ENCODE measurements at places on chromosomes 5 and 9.

DNA sequence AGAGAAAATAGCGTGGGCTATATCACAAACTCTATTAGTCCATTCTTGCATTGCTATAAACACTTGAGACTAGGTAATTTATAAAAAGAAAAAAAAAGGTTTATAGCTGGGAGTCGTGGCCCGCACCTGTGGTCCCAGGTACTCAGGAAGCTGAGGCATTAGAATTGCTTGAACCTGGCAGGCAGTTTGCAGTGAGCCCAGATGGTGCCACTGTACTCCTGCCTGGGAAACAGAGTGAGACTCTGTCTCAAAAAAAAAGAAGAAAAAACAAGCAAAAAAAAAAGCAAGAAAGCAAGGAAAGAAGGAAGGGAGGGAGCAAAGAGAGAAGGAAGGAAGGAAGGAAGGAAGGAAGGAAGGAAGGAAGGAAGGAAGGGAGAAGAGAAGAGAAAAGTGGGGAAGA is 904.2 kb upstream of the EDIL3 start:
- DNase-seq, result no peak

- no peak for DNase-seq
Measured at GRCh38 chr9:33517373-33517772, 6.7 kb upstream of the ANKRD18B start.

- DNase-seq, result no peak
Measured at GRCh38 chr5:59575648-59576445, 317.7 kb downstream of the PDE4D start.

GRCh38 chr9:130911254-130912049 is 14.8 kb upstream of the QRFP start:
- DNase-seq, result no peak

DNA sequence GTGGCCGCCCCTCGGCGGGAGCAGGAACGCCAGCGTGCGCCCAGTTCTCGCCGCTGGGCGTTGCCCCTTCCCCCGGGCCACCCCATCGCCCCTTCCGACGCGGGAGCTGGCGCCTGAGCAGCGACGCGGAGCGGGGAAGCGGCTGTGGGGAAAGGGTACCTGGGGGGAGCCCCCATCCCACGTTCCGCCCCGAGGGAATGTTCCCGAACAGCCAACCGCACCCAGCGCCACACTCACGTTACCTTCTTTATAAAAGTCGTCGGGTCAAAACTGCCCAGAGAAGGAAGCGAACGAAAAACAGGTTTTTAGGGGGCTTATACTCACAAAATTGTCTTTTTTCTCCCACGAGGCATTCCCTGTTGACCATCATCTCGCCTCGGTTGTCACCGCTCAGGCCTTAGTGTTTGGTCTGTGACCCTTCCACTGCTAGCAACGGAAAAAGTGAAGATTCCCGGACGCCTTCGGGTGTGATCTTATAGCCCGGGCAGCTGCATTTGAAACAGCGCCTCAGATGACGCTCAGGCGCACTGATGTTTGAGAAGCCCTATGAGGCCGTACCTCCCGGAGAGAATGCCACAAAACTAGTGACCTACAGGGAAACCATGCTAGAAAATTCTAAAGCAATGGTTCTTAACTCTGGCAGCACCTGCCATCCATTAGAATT is 475 bp upstream of the GOLM1 start:
- DNase-seq, result peak; percentile 50

DNA sequence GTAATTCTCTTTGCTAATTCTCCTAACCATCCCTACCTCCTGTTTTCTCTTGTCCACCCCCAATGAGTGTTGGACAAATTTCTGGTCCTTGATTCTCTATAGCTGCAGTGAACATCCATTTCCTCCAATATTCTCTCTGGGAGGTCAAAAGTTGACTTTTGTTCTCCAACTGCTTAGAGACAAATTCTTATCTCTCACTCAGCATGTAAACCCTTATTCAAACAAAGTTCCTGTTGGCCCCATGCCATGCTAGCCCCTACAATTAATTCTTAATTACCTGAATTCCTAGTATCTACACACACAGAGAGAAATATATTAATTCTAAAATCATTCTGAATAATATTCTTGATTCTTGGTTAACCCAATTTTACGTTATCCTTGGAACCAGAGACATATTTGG is 472.9 kb upstream of the ACTBL2 start:
- DNase-seq, result no peak

- no peak for DNase-seq
Measured at GRCh38 chr5:139946440-139946839, 96.7 kb downstream of the NRG2 start.

- DNase-seq, result no peak
Measured at GRCh38 chr5:179152144-179152895, 92.1 kb downstream of the ZNF354C start.

- DNase-seq, result no peak
Measured at GRCh38 chr5:149063017-149063687, at the start of gene SH3TC2. Gene SH3TC2, minus strand, starts transcription at chr5:149063062. Its CDS starts 40 bp downstream, at chr5:149063022.

DNA sequence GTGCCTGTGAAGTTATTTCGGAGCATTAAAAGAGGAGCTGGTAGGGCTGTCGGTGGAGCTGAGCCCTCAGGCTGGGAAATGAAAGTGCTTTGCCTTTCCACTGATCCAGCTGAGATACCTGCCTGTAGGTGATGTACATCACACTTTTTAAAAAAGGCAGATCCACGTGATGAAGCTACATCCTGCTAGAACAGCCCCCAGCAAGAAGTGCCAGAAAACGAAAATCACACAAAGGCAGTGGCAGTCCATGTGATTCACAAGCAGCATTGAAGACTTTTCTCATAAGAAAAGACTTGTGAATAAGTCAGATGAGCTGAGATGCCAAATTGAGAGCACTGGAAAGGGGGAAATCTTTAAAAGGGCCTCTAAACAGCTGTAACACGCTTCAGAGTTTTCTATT is 765.1 kb downstream of the PTPRD start:
- no peak for DNase-seq

- DNase-seq, result no peak
Measured at GRCh38 chr5:96026406-96027041, 64.9 kb upstream of the ELL2 start.

- DNase-seq, result no peak
Measured at GRCh38 chr9:129626625-129627284, 792 bp downstream of the NTMT1 start.

GRCh38 chr9:93083592-93084470 is 12.2 kb upstream of the CARD19 start:
- DNase-seq, result peak; percentile 61

GRCh38 chr5:39774605-39775004 is 349.8 kb upstream of the DAB2 start:
- DNase-seq, result no peak

- no peak for DNase-seq
Measured at GRCh38 chr9:70574151-70574837, 159.8 kb upstream of the KLF9 start.

GRCh38 chr9:4421847-4422246 is 68.4 kb upstream of the SLC1A1 start:
- no peak for DNase-seq

GRCh38 chr5:132074091-132074771 is 642 bp downstream of the CSF2 start:
- DNase-seq, result peak; percentile 44

- DNase-seq, result no peak
Measured at GRCh38 chr5:147464211-147464610, 45.7 kb downstream of the DPYSL3 start.

All from stimulated activated CD8-positive, alpha-beta memory T cell treated with anti-CD3 and anti-CD28 coated beads, Interleukin-4, amount 100 ng/mL, for 48 hours (primary cell).